ENCODE measurements at places on chromosomes 7 and 10. TPM values are rescaled to one million over a fixed set of nuclear protein-coding genes. Genes with fewer than 3 reads are reported as not detected.

The CNPY1 gene
- total RNA-seq: not detected

- H3K36me3 ChIP-seq: no peaks in the 10 kb centered on the region
- no peak for DNase-seq
- no peak overlapping the region for H3K27ac ChIP-seq
- no peak overlapping the region for H3K4me3 ChIP-seq
These were observed 97.1 kb downstream of the CREB5 start for GRCh38 chr7:28509251-28510025.

The POLR2J2 gene
- 16.6 TPM for total RNA-seq

The PRKAR2B gene
- total RNA-seq: 3.1 TPM

- H3K27me3 ChIP-seq: peaks cover 26% of the 10 kb centered on the region
- H3K4me1 ChIP-seq: no peaks in the 10 kb centered on the region
- H3K4me3 ChIP-seq: no peak overlapping the region
- DNase-seq: no peak
These were observed 410.4 kb upstream of the NPVF start for GRCh38 chr7:25638590-25639244.

DNA sequence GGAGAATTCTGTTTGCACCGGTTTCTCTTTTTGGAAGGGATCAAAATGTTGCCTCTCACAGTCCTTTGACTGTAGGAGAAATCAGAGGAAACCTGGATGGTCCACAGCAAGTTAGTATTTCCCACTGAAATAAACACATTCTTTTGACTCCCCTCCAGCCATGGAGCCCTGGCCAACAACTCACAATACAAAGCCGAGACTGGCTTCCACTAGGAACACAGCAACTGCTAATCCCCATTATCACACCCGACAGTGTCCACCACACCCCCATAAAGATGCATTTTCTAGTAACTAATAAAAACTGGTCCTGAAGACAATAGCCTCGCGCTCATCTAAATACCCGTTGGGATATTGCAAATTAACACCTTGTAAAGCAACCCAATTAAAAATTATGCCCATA is 798 bp upstream of the MACROH2A2 start:
- H3K27ac ChIP-seq: no peak overlapping the region
- H3K4me3 ChIP-seq: peak overlapping the region; percentile 96
- H3K4me1 ChIP-seq: peaks cover 11% of the 10 kb centered on the region

The GDF2 gene
- not detected for total RNA-seq

GRCh38 chr10:84375011-84375410 is 46.6 kb downstream of the CCSER2 start:
- H3K4me1 ChIP-seq: no peaks in the 10 kb centered on the region
- H3K27ac ChIP-seq: no peak overlapping the region
- no peak overlapping the region for H3K4me3 ChIP-seq
- peak; percentile 40 for DNase-seq

DNA sequence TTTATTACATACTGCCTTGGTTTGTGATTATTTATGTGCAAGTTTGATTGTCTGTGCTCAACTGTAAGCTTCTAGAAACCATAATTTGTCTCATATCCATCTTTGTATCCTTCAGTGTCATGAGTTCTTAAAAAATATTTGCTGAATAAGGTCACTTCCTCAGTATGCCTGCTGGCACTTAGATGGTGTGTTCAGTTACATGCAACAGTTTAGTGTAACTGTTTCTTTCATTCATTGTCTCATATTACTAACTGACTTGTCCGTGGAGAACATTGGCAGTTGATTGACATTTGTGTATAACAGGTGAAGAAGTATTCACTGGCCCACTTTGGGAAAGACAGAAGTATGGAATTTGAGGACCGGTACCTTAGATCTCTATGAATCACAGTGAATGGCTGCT is 236.9 kb downstream of the PRKG1 start:
- no peak for DNase-seq
- no peaks in the 10 kb centered on the region for H3K36me3 ChIP-seq
- no peak overlapping the region for H3K27ac ChIP-seq
- H3K27me3 ChIP-seq: no peaks in the 10 kb centered on the region
- H3K4me1 ChIP-seq: no peaks in the 10 kb centered on the region

- peak overlapping the region; percentile 5 for H3K27ac ChIP-seq
- H3K4me1 ChIP-seq: peaks cover 32% of the 10 kb centered on the region
- H3K4me3 ChIP-seq: peak overlapping the region; percentile 4
- DNase-seq: peak; percentile 84
These were observed 32.2 kb upstream of the COL13A1 start for GRCh38 chr10:69769395-69769992.

DNA sequence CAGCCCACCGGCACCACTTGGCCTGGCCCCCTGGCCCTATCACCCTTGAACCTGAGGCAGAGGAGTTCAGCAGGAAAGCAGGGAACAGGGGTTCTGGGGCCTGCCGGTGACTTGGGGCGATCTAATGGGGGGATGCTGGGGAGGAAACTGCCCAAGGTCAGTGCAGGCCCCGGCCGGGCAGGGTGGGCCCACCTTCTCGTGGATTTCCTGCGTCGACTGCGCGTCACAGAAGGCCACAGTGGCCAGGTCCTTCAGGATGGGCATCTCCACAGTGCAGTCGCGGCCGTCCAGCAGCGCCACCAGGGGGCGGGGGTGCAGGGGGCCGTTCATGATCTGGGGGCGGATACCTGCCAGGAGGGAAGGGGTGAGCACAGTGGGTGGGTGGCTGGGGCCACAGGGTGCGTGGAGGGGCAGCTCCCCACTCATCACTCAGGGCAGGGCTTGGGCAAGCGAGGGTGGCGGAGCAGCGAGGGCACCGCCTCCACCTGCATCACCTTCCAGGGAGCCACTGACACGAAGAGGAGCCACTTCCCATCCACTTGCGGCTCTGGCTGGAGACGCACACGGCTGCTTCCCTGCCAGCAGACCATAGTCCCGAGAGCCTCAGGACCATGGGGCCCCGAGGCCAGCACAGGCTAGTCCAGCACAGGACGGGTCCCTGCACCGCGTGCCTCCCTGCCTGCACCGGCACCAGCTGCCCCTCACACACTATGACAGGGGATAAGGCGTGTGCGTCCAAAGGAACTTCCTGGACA is 61.4 kb downstream of the ZRANB1 start:
- H3K27ac ChIP-seq: no peak overlapping the region
- no peak for DNase-seq
- H3K36me3 ChIP-seq: peaks cover 17% of the 10 kb centered on the region
- H3K27me3 ChIP-seq: no peaks in the 10 kb centered on the region

- no peaks in the 10 kb centered on the region for H3K36me3 ChIP-seq
- no peak overlapping the region for H3K27ac ChIP-seq
- no peak for DNase-seq
- H3K4me1 ChIP-seq: no peaks in the 10 kb centered on the region
- no peak overlapping the region for H3K4me3 ChIP-seq
These were observed 161.0 kb downstream of the TEX36 start for GRCh38 chr10:125521721-125522680.

The CLEC5A gene
- total RNA-seq: not detected

- no peak overlapping the region for H3K27ac ChIP-seq
- no peak for DNase-seq
- H3K27me3 ChIP-seq: no peaks in the 10 kb centered on the region
- H3K4me3 ChIP-seq: no peak overlapping the region
- peaks cover 8% of the 10 kb centered on the region for H3K4me1 ChIP-seq
These were observed 228.0 kb downstream of the EXOC4 start for GRCh38 chr7:133480868-133481267.

GRCh38 chr7:114830952-114831351 is 90.9 kb upstream of the MDFIC start:
- H3K4me1 ChIP-seq: no peaks in the 10 kb centered on the region
- no peaks in the 10 kb centered on the region for H3K36me3 ChIP-seq
- no peaks in the 10 kb centered on the region for H3K27me3 ChIP-seq

GRCh38 chr7:87127019-87127418 is 25.2 kb upstream of the DMTF1 start:
- H3K36me3 ChIP-seq: no peaks in the 10 kb centered on the region
- no peak overlapping the region for H3K4me3 ChIP-seq
- H3K4me1 ChIP-seq: no peaks in the 10 kb centered on the region
- H3K27me3 ChIP-seq: no peaks in the 10 kb centered on the region
- no peak overlapping the region for H3K27ac ChIP-seq
- no peak for DNase-seq

DNA sequence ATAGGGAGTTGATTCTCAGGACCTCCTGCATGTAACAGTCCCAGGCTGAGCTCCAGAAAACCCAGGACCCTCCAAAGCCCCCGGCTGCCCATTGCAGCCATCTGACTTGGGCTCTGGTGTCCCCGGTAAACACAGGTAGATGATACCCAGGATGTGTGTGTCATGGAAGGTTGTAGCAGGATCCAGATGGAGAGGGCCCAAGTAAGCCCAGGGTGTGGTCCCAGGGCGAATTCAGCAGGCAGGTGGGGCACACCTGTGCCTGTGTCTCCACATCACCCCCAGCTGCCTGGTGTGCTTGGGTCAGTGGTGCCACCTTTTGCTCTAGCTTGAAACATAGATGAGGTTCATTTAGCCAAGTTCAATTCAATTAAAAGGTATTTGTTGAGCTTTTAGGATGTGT is 524.1 kb downstream of the GLRX3 start:
- no peaks in the 10 kb centered on the region for H3K27me3 ChIP-seq
- H3K27ac ChIP-seq: no peak overlapping the region
- no peak for DNase-seq
- no peaks in the 10 kb centered on the region for H3K36me3 ChIP-seq
- H3K4me1 ChIP-seq: no peaks in the 10 kb centered on the region

The GIMAP6 gene
- not detected for total RNA-seq

GRCh38 chr7:112288301-112288700 is 81.8 kb downstream of the ZNF277 start:
- H3K27me3 ChIP-seq: no peaks in the 10 kb centered on the region
- H3K27ac ChIP-seq: no peak overlapping the region
- H3K36me3 ChIP-seq: peaks cover 6% of the 10 kb centered on the region
- DNase-seq: no peak
- H3K4me3 ChIP-seq: no peak overlapping the region
- H3K4me1 ChIP-seq: no peaks in the 10 kb centered on the region

The SDHAF3 gene
- total RNA-seq: 9.2 TPM

The TSPAN15 gene
- 137 TPM for total RNA-seq

GRCh38 chr10:110323503-110323902 is 18.8 kb upstream of the SMNDC1 start:
- H3K4me1 ChIP-seq: peaks cover 41% of the 10 kb centered on the region
- no peaks in the 10 kb centered on the region for H3K27me3 ChIP-seq
- no peak for DNase-seq
- peaks cover 10% of the 10 kb centered on the region for H3K36me3 ChIP-seq
- no peak overlapping the region for H3K27ac ChIP-seq

DNA sequence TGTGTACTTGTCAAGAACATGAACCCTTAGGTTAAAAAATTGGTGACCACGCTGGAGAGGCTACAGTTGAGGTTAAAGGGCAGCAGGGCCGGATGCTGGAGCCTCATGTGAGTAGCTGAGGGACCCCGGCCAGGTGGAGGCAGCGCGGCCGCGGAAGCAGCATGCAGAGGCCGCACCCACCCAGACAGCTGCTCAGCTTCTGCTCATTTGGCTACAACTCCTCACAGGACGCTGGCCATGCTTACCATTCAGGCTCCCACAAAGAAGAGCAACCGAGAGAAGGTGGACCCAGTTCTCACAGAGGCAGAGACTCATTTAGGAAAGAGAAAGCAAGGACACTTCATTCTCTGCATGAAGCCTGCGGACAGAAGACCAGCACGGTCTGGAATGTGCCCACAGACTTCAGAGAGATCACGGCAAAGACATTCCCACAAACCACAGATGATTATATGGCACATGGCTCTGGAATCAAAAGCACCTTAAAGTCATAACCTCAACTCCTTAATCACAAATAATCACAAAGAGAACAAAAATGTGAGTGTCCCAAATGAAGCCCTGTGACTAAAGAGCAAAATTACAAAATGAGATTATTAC is 94.4 kb downstream of the VOPP1 start:
- DNase-seq: no peak
- H3K36me3 ChIP-seq: no peaks in the 10 kb centered on the region
- H3K4me3 ChIP-seq: no peak overlapping the region
- no peaks in the 10 kb centered on the region for H3K4me1 ChIP-seq

DNA sequence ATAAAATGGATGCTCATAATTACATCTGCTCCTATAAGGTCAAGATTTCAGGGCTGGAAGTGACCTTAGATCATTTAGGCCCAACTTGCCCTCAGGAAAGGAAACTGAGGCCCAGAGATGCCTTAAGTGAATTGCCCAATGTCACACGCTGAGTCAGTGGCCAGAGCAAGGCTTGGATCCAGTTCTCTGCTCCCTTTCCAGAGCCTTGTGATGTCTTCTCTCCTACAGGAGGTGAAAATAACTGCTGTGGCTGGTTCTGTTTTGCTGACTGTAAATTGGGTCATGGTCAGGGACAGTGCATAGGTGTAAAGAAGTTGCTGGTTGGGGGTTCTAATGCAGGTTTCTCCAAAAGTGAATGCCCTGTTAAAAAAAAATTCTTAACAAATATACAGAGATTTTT is 91.3 kb downstream of the TCF7L2 start:
- peaks cover 13% of the 10 kb centered on the region for H3K36me3 ChIP-seq
- H3K4me3 ChIP-seq: no peak overlapping the region
- H3K27me3 ChIP-seq: no peaks in the 10 kb centered on the region
- H3K27ac ChIP-seq: no peak overlapping the region
- no peak for DNase-seq
- peaks cover 50% of the 10 kb centered on the region for H3K4me1 ChIP-seq

GRCh38 chr10:48377751-48378530 is 71.5 kb downstream of the MAPK8 start:
- H3K4me1 ChIP-seq: peaks cover 20% of the 10 kb centered on the region
- DNase-seq: peak; percentile 9
- no peaks in the 10 kb centered on the region for H3K27me3 ChIP-seq
- no peak overlapping the region for H3K4me3 ChIP-seq
- H3K27ac ChIP-seq: peak overlapping the region; percentile 39

DNA sequence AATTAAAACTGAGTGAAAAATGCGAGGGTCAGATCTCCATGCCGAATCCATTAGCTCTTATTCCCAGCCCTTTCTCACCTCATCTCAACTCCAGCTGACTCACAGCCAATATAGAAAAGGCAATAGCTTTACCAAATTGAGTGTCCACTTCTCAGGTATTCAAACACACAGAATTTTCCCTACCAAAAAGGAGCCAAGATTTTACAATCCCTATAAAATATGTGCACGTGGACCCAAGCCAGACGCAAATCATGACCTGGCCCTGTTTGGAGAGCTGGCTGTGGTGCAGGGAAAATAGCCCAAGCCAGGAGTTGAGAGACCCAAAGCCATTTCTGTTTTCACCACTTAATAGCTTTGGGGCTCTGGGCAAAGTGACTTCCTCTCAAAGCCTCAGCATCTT is 379.7 kb upstream of the AUTS2 start:
- H3K27me3 ChIP-seq: no peaks in the 10 kb centered on the region
- no peak for DNase-seq
- no peaks in the 10 kb centered on the region for H3K36me3 ChIP-seq

- H3K4me3 ChIP-seq: peak overlapping the region; percentile 48
- no peak for DNase-seq
These were observed 1.1 kb downstream of the NKX1-2 start for GRCh38 chr10:124448696-124449169.

DNA sequence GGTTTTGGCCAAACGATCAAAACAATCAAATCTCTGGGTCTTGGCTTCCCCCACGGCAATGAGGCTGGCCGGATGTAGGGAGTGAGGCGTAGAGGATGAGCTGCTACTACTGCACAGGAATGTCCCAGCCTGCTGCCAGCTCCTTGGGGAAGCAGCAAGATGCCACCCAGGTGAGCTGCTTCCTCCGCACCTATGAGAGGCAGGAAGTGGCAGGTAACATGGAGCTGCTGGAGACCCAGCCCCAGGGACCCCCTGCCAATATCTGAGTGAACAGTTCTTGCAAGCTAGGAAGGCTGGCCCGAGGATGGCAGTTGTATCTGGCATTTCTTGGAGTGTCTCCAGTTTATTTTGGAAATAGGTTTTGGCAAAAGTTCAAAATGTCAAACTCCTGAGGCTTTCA is 413.5 kb downstream of the DNAJB6 start:
- no peaks in the 10 kb centered on the region for H3K4me1 ChIP-seq
- no peak for DNase-seq
- H3K27ac ChIP-seq: no peak overlapping the region
- H3K27me3 ChIP-seq: no peaks in the 10 kb centered on the region
- H3K36me3 ChIP-seq: no peaks in the 10 kb centered on the region
- H3K4me3 ChIP-seq: no peak overlapping the region

The POM121 gene
- 31.0 TPM for total RNA-seq
